ENCODE measurements at places on chromosomes 2 and 18. TPM values are rescaled to one million over a fixed set of nuclear protein-coding genes. Genes with fewer than 3 reads are reported as not detected.

PSMA8 gene
- total RNA-seq = not detected

EFR3B gene
- total RNA-seq = 0.15 TPM

COL5A2 gene
- total RNA-seq = 9.2 TPM

MRPS5 gene
- 50.1 TPM for total RNA-seq

SEPTIN10 gene
- 52.8 TPM for total RNA-seq

CTIF gene
- 60.6 TPM for total RNA-seq

KCNG2 gene
- total RNA-seq = not detected

BBS5 gene
- 2.0 TPM for total RNA-seq

GRCh38 chr18:79887181-79888000 lies 64.1 kb downstream of the SLC66A2 start:
- H3K27ac ChIP-seq = no peak overlapping the region
- peak; percentile 51 for DNase-seq
- no peaks in the 10 kb centered on the region for H3K27me3 ChIP-seq
- no peaks in the 10 kb centered on the region for H3K36me3 ChIP-seq
- H3K4me3 ChIP-seq = no peak overlapping the region
- no peaks in the 10 kb centered on the region for H3K4me1 ChIP-seq

DNA sequence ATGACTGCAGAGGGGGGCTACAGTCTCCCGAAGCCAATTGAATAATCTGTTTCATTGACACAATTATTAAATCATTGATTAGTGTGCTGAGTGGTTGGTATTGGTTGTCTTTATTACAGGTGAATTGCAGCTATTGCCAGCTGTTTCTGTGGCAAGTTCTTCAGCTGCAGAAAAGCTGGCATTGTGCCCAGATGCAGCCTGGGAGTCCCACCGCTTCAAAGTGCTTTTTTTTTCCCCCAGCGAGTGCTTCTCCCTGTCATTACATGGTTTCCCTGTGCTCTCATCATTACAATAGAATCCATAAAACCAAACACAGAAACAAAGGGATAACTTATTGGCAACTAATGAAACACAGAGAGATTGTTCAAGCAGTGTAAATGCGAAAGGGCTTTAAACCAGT lies 164.7 kb downstream of the GRB14 start:
- no peaks in the 10 kb centered on the region for H3K36me3 ChIP-seq
- no peak overlapping the region for H3K4me3 ChIP-seq
- H3K27me3 ChIP-seq = no peaks in the 10 kb centered on the region
- DNase-seq = no peak

DNA sequence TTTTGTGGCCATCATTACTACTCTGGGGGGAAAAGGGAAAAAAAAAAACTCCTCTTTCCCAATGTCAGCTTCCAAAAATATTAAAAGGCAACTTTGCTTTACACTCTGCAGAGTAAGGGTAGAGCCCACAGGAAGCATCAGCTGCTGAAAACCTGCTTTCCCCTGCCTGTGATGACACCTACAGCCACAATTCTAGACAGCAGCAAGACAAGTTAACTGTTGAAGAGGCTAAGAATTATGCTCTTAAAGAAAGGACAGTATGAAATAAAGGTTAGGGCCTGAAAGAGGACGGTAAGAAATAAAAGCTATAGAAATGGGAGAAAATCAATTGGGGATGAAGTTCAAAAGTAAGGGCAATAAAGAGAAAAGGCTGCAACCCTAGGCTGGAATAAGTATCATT lies 3.0 kb downstream of the PDE11A start:
- no peaks in the 10 kb centered on the region for H3K36me3 ChIP-seq
- no peaks in the 10 kb centered on the region for H3K27me3 ChIP-seq
- DNase-seq = no peak
- no peak overlapping the region for H3K4me3 ChIP-seq
- H3K27ac ChIP-seq = no peak overlapping the region

DNA sequence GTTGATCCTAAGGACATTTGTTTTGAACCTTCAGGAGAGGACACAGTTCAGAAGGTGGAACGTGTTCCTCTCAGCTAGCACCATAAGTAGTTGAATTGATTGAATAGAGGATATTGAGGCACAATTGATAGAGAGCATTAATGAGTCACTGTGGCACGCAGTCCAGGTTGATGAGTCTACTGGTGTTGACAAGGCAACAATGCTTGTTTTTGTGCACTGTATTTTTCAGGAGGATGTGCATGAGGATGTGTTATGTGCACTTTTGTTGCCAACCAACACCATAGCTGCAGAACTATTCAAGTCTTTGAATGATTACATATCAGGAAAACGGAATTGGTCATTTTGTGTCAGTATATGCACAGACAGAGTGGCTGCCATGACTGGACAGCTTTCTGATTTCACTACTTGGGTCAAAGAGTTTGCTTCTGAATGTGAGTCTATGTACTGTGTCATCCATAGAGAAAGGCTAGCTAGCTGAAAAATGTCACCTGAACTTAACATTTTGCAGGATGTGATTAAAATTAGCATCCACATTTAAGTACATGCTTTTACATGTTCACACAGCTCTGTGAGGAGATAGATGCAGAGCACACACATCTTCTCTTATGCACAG lies 140.1 kb upstream of the B3GNT2 start:
- no peak for DNase-seq
- H3K36me3 ChIP-seq = no peaks in the 10 kb centered on the region
- H3K4me1 ChIP-seq = no peaks in the 10 kb centered on the region

DNA sequence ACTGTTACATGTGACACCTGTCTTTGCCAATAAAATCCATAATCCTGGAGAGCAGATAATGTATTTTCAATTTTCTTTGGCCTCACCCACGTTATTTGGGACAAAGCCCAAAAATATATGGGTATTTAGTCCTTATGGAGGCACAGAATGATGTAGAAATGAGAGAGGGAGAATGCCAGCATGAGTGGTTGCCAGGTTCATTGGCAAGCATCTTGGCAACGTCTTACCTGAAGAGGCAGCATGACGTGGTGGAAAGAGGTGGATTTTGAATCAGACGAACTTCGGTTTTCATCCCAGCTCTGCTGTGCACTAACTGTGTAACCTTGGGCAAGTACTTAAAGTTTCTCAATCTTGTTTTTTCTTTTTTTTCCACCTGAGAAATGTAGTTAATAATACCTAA lies 969.6 kb upstream of the PIK3C3 start:
- H3K4me3 ChIP-seq = no peak overlapping the region
- H3K27me3 ChIP-seq = no peaks in the 10 kb centered on the region
- no peaks in the 10 kb centered on the region for H3K4me1 ChIP-seq
- no peaks in the 10 kb centered on the region for H3K36me3 ChIP-seq

- peak; percentile 52 for DNase-seq
- no peak overlapping the region for H3K4me3 ChIP-seq
- H3K4me1 ChIP-seq = peaks cover 8% of the 10 kb centered on the region
- no peaks in the 10 kb centered on the region for H3K27me3 ChIP-seq
- no peaks in the 10 kb centered on the region for H3K36me3 ChIP-seq
Observed at GRCh38 chr2:226891780-226892590, 56.1 kb downstream of the RHBDD1 start.

DNA sequence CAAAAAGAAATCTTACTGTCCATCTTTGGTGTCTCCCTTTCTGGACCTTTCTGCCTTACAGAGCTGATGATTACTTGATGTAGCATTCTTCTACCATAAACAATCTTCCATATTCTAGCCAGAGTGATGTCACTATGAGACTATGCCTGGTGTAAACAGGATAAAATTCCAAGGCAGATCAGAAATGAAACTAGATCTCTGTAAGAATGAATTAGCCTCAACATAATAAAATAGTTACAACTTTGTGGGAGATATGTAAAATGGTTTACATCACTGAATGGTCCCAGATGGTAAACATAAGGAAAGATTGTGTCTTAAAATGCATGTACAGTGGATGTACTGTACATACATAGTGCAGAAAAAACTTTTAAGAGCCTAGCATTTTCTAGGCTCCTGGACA lies 112.3 kb upstream of the ZNF521 start:
- no peak overlapping the region for H3K27ac ChIP-seq
- no peaks in the 10 kb centered on the region for H3K36me3 ChIP-seq
- no peak for DNase-seq
- H3K4me1 ChIP-seq = no peaks in the 10 kb centered on the region

GRCh38 chr2:106085181-106085940 lies 108.7 kb downstream of the UXS1 start:
- H3K27ac ChIP-seq = no peak overlapping the region
- DNase-seq = no peak
- H3K4me3 ChIP-seq = no peak overlapping the region
- no peaks in the 10 kb centered on the region for H3K36me3 ChIP-seq

- H3K4me1 ChIP-seq = no peaks in the 10 kb centered on the region
- no peak for DNase-seq
- no peak overlapping the region for H3K27ac ChIP-seq
- no peaks in the 10 kb centered on the region for H3K36me3 ChIP-seq
- H3K4me3 ChIP-seq = no peak overlapping the region
Observed at GRCh38 chr2:102841107-102841840, 79.4 kb downstream of the TMEM182 start.

DNA sequence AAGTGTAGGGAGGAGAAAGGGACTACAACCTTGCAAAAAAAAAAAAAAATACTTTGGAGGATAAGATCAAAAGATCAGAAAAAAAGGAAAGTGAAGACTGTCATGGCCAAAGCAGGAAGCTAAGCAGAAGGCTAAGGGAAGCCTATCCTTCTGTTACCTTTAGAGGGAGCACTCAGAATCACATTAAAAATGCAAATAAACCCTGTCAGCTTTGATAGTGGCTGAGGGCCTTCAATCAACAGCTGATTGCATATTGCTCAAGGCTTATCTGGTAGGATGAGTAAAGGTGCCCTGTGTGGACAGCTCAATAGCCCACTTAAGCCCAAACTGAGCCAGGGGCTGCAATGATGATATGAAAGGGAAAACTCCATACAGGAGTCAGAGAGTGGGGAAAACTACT lies 1021.2 kb downstream of the LRP1B start:
- no peaks in the 10 kb centered on the region for H3K36me3 ChIP-seq
- no peak for DNase-seq
- H3K27me3 ChIP-seq = no peaks in the 10 kb centered on the region
- no peak overlapping the region for H3K4me3 ChIP-seq
- no peak overlapping the region for H3K27ac ChIP-seq

GRCh38 chr2:68352651-68353391 lies 12.3 kb upstream of the PLEK start:
- no peaks in the 10 kb centered on the region for H3K27me3 ChIP-seq
- H3K36me3 ChIP-seq = no peaks in the 10 kb centered on the region
- no peaks in the 10 kb centered on the region for H3K4me1 ChIP-seq
- no peak overlapping the region for H3K4me3 ChIP-seq
- no peak overlapping the region for H3K27ac ChIP-seq

DNA sequence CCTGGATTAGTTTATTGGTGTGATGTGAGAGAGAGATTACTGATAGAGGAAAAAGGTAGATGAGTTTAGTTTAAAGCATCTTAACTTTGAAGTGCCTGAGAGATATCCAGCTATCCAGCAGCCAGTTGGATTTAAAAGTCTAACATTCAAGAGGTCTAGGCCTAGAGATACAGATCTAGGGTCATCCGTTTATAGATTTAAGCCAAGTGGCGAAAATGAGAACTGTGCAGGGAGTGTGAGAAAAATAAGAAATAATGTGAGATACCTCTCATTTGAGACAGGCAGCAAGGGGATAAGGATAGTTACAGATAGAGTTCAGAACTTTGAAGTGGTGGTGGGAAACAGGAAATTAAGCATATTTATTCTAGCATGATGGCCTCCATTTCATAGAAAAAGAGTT lies 5.3 kb upstream of the ORC2 start:
- H3K36me3 ChIP-seq = no peaks in the 10 kb centered on the region
- H3K27ac ChIP-seq = no peak overlapping the region
- DNase-seq = no peak
- no peaks in the 10 kb centered on the region for H3K27me3 ChIP-seq

DNA sequence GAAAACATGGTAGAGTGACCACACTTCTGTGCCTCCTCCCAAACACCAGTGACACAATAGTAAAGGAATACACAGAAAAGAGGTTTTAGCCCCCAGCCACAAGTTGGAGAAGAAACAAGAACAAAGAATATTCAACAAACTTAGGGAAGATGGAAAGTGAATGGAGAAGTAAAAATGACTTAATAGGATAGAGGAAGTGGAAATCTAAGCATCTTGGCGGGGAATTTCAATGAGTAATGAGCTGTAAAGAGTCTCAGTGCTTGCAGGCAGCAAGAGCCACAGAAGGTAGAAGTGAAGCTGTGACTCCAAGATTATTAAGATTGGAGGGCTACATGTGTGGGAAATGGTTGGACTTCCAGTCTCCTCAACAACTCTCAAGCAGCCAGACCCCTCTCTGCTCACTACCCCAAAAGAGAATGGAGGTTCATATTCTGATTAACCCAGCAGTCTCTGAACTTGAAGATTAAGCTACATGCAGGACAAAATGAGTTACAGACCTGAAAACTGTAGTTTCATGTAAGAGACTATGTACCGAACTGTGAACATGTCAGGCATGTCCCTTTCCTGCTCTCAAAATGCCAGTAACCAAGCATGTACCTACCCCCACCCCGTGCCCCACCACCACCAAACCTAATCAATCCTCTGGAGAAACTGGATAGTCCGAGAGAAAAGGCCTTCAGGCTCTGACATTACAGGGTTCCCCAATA lies 16.9 kb upstream of the HNRNPLL start:
- no peak overlapping the region for H3K4me3 ChIP-seq
- H3K27ac ChIP-seq = no peak overlapping the region
- H3K27me3 ChIP-seq = no peaks in the 10 kb centered on the region
- DNase-seq = no peak

DNA sequence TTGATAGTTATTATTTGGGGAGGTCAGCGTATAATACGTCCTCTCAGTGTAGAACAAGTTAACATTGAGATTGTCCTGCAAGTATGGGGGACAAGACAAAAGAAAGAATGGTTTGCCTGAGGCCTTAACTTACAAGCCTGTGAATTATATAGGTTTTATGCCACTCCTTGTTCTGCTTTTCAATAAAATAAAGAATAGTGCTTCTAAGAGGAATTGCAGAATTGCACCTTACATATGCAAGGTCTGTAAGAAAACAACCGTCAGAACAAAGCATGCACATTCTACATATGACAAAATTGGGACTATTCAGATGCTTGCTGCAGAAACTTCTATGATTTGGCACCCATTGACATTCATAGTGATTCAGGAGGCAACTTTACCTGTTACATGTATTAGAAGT lies 785.0 kb downstream of the NR4A2 start:
- no peak overlapping the region for H3K4me3 ChIP-seq
- H3K36me3 ChIP-seq = no peaks in the 10 kb centered on the region
- H3K4me1 ChIP-seq = no peaks in the 10 kb centered on the region
- no peaks in the 10 kb centered on the region for H3K27me3 ChIP-seq

DNA sequence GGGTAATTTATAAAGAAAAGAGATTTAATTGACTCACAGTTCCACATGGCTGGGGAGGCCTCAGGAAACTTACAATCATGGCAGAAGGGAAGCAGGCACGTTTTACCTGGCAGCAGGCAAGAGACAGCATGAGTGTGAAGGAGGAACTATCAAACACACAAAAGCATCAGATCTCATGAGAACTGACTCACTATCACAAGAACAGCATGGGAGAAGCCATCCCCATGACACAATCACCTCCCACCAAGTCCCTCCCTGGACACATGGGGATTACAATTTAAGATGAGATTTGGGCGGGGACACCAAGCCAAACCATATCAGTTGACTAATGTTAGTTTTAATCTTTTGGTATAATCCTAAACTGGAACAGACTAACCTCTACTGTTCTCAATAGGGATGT lies 49.1 kb upstream of the CPO start:
- no peak overlapping the region for H3K27ac ChIP-seq
- DNase-seq = no peak
- no peaks in the 10 kb centered on the region for H3K4me1 ChIP-seq
- H3K36me3 ChIP-seq = no peaks in the 10 kb centered on the region

- no peaks in the 10 kb centered on the region for H3K27me3 ChIP-seq
- no peaks in the 10 kb centered on the region for H3K4me1 ChIP-seq
- DNase-seq = no peak
- H3K36me3 ChIP-seq = no peaks in the 10 kb centered on the region
- H3K4me3 ChIP-seq = no peak overlapping the region
Observed at GRCh38 chr2:54275541-54275940, 19.5 kb upstream of the TSPYL6 start.
